Activated CD4-positive, alpha-beta T cell treated with anti-CD3 and anti-CD28 coated beads, Interleukin-2, Interleukin-6, amounts not matched to agents 100 ng/mL and 50 ng/mL, durations not matched to agents 16 hours and 8 hours (primary cell): ENCODE measurements at places on chromosomes 5 and 9.

- no peak for DNase-seq
These were observed 57.6 kb upstream of the RANBP3L start for GRCh38 chr5:36359267-36359666.

- DNase-seq: no peak
These were observed 44.0 kb downstream of the IRF1 start for GRCh38 chr5:132446621-132447020.

DNA sequence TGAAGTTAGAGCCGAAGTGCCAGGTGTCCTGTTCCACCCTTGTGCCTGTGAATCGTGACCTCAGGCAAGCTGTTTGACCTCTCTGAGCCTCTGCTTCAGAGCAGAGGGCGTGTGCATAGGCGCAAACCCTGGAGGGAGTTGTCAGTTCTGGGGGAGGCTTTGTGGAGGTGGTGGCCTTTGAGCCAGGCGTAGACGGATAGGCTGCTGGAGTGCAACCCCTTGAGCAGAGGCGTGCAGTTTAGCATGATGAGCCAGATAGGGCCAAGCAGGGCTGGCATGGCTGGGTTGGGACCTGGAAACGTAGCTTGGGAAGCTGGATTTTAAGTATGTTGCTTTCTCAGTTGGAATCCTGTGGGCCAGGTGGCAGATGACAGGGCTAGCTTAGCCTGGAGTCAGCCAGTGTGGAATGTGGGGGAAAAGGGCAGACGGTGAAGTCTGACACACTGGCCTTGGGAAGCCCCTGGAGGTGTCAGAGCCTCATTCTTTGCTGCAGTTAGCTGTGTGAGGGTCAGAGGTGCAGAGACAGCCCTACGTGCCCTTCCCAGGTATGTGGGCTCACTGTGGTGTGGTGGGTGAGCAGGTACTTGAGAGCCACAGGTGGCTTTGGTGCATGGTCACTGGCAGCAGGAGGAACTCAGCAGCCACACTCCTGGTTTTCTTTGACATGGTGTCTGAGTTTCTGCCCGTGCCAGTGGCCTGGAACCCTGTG, 93.4 kb downstream of the DAB2IP start:
- no peak for DNase-seq

DNA sequence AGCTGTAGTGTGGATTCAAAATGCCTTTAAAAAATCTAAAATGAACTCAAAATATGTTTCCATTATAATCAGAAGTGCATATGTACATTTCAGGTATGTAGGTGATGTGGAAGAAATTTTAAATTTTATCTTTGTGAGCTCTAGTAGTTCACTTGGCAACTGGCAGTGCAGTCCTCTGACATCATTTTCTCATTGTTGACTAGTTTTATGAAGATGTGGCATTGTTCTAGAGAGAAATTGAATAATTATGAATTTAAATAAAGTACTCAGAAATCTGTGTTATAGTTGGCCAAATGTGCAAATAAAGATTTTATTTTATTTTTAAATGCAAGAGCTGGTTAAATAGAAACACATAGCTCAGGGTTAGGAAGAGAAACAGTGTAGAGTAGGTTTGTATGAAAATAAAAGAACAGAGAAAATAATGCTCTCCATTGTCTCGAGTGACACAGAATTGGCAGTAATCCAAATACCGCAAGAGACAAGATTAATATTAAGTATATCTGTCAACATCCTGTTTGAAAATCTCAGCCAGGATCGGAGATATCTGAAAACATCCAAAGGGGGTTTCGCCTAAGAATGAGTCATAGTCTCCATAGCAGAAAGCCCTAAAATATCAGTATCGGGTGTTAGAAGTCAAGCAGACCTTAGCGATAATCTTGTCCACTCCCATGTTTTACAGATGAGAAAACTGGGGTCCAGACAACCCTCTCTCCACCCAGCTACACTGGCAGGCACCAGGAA, 189.4 kb downstream of the CCDC192 start:
- no peak for DNase-seq

DNA sequence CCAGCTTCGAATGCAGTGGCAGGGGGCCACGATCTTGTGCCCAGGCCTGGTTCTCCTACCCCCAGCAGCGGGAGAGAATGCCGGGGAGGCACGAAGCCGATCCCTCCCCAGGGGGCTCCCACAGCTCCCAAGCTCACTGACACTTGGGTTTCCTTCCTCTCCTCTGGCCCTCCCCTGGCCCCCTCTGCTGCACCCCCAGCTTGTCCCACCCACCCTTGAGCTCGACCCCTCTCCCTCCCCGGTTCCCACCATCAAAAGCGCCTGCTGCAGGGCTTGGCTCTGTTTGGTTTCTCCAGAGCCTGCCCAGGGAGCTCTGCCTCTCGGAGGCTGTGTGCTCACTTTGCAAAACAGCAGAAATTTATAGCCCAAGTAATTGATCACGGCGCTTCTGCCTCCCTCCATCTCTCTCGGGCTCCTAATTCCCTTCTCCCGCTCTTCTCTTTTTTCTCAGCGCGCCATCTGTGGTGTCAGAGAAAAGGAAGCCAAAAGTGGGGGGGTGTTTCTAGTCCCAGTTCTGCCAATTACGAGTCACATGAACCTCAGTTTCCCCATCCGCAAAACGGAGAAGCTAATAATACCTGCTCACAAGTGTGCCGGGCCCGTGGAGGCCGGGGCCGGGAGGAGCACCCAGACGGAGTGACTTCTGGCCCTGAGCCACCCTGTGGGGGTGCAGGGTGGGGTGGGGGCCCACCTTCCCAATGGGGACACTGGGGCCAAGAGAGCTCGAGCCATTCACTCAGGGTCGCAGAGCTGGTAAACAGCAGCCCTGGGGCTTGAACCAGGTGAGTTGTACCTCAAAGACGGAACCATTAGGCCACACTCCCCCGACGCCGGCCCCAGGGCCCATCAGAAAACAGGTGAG, 141.2 kb upstream of the IER5L start:
- no peak for DNase-seq

DNA sequence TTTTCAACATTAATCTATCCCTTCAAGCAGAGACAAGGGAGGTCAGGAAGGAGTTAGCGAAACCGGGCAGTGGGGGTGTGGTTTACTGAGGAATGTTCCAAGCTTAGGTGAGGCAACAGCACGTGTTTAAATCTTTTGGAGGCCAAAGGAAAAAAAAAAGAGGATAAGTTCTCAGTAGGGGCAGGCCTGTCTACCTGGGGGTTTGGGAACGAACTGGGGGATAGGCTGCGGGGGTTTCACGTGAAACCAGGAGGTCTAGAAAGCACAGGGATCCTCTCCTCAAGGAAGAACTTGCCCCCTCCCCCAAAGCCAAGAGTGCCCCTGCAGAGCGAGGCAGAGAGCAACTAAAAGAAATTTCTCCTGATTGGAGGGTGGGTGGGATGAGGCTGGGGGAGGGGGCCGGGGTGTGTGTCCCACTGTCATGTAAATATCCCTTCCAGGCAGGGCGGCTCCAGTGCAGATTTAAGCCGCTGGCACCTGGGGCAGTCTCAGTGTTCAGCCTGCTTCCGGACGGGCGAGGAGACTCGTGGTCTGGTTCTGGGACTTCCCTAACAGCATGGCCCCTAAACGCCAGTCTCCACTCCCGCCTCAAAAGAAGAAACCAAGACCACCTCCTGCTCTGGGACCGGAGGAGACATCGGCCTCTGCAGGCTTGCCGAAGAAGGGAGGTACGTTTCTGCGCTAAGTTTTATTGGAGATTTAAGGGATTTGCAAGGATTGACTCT, 5.5 kb upstream of the SET start:
- peak; percentile 69 for DNase-seq

DNA sequence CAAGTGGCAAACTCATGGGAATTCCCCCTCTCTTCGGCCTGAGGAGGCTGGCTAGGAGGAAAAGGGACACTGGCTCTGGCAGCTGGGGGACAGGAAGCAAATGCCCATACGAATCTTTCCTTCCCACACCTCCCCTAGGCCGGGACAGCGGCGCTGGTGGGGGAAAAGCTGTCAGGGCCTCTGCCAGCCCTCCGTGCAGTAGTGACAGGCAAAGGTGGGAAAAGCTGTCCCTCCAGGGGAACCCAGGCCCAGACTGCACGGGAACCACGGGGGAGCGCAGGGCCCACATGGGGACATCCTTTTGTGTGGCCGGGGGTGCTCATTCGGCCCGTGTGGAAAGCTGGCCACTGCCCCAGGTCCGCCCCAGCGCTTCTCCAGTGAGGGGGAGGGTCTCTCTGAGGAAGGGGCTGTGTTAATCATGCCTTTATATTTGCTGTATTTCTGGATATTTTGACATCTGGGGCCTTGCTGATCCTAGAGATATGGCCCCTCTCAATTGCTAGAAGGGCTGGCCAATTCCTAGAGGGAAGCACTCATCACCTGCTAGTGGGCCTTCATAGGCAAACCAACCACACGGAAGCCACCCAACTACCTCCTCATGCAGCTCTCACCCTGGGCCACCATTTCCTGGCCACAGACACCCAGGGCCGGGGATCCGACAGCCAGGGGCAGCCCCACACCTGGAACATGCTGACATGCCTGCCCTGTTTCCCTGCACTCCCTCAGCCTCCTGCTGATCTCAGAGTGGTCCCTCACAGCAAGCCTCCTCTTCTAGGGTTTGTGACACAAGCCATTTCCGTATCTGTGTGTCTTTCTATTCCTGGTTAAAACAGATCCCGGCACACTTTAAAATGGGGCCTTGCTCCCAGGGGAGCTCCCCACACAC, 138.8 kb downstream of the ROR2 start:
- no peak for DNase-seq

DNA sequence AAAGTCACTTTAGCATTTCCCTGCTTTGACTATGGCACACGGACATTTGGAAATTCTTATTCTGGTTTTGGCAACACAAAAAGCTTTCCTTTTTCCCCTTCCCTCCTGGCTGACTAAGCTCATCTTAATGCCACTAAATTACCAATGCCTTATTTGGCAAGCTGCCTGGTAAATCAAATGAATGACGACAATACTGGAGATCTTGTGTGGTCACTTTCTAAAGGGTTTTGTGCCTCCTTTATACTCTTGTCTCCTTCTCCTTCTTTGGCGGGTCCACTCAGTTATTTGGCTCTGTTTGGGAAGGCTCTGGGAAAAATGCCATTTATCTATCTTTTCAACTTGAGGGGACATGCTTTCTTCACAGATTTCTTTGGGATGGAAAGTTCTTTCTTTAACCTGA, 34.9 kb downstream of the SH3GL2 start:
- DNase-seq: no peak

DNA sequence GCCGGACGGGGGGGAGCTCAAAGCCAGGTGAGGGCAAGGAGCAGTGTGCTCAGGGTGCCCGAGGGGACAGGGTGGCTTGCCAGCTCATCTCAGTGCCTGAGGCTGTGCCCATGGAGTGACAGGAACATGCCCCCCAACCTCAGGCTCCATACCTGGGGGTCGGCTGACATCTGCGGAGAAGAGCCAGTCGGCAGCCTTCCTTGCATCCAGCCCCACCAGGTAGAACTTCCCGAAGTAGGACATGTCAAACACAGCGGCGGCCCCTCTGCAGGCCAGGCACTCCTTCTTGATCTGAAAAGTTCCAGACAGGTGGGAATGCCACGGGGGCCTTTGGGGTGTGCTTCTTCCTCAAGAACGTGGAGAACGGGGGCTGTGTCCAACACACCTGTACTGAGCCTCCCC, 42.1 kb downstream of the SARDH start:
- no peak for DNase-seq

GRCh38 chr9:99905833-99906402, 536 bp upstream of the STX17 start:
- DNase-seq: no peak

DNA sequence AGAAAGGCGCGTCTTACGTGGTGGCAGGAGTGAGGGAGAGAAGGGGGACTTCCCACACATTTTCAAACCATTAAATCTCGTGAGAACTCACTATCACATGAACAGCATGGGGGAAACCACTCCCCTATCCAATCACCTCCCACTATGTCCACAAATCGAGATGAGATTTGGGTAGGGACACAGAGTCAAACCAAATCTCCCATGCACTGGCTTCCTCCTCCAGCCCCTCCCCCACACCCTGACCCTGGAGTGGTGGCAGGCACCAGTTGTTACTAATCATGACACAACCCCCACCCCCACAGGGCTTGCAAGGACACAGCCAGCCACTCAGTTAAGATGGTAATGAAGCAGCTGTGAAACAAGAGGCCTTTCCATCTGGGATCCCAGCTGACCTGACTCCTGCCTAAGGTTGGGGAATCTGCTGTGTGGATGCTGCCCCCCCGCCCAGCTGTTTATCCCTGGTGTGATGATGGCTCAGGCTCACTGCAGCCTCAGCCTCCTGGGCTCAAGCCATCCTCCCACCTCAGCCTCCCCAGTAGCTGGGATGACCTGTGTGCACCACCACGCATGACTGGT, 57.1 kb upstream of the FUBP3 start:
- DNase-seq: no peak

DNA sequence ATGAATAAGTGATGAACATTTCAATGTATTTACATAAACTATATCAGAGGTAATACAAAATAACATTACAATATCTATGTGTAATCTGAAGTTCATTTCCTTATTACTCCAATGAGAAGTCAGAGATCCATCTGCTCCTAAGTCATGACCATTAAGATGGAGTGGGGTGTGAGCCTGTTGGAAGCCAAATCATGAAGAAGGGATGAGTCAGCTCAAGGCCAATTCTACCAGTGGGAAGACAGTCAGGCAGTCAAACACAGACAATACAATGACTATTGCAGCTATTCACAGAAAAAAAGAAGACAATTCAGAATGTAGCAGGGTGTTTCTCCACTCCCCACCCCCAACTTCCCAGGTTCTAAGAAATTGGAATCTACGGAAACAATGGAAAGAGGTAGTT, 155.0 kb downstream of the NFIB start:
- no peak for DNase-seq

DNA sequence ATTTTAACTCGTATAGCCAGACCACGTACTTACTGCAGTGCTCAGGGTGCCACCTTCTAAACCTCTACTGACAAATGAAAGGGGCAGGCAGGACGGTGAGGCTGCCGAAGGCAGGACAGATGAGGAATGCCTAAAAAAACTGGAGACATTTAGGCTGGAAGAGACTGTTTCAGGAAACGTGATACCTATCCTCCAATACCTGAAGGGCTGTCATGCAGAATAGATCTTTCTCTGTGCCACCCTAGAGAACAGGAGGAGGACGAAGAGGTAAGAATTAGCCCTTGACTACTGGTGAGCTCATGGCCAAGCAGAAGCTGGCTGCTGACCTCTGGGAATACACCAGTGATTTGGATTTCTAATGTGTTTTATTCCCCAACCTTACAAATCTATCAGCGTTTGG, 139.4 kb downstream of the EFNA5 start:
- DNase-seq: no peak
